ENCODE measurements at places on chromosomes 12 and 14.

DNA sequence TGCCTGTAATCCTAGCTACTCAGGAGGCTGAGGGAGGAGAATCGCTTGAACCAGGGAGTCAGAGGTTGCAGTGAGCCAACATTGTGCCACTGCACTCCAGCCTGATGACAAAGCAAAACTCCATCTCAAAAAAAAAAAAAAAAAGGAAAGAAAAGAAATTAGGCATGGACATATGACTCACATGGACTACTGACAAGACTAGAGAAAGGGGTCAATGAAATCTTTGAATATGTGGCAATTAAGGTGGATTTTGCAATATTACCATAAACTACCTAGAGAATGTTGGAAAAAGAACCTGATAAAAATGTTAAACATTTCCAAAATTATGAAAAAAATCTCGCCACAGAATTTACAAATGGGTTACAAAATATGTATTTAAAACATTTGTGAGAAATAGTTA, 873.6 kb downstream of the C12orf50 start:
- no peak for DNase-seq

DNA sequence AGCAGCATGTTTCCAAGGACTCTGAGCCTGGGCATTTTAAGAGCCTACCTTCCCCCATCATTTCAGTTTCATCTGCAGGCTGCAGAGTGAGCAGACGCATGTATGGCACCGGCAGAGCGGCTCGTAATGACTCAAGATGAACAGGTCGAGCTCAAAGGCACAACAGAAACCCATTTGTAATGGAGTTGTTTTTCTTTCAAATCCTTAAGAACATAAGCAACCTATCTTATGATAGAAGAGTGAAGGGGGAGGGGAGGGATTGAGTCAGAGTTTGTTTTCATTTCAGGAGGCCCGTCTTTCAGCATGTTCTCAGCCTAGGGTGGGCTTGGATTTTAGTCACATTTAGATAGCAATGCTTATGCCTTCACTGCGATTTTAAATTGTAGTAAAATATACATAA, 54.9 kb upstream of the CISTR start:
- DNase-seq: no peak

DNA sequence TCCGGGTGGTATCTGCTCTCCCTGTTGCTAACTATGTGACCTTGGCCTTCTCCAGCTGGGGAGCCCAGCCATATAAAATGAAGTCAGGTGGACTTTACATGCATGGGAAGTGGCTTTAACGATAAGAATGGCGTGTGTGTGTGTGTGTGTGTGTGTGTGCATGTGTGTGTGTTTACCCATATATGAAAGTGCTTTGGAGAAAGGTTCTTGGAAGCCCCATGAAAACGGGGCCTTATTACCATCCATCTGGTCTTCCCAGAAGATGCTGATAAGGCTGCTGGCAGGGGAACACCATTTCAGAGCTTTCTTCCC, 94.8 kb downstream of the LRRC74A start:
- no peak for DNase-seq

- no peak for DNase-seq
Observed at GRCh38 chr14:32050878-32051277, 26.2 kb upstream of the ARHGAP5 start.

DNA sequence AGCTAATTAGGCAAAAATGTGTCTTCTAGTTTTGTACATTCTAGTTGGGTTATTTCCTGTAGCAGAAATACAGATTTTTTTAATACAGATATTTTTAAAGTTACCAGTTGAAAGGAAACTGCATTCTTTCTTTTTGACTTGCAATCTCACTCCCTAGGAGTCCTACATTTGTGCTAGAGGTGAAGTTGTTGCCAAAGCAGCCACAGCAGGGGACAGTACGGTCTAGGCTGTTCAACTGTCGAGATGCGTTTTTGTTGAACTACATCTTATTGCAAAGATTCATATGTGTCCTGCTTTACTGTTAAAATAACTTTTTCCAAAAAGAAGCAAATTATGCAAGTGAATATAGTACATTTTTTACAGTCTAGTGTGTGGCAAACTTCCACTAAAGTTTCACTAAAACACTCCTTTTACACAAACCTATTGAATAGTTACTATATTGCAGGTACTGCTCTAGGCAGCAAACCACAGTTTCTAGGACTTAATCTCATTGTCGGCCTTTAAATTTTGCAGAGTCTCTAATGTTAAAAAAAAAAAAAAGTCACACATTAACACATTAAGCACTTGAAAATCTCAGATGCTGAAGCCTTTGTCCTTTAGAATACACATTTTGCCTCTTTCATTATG, 30.2 kb upstream of the SRGAP1 start:
- DNase-seq: peak; percentile 56
